ENCODE measurements at places on chromosomes 16 and 17.

DNA sequence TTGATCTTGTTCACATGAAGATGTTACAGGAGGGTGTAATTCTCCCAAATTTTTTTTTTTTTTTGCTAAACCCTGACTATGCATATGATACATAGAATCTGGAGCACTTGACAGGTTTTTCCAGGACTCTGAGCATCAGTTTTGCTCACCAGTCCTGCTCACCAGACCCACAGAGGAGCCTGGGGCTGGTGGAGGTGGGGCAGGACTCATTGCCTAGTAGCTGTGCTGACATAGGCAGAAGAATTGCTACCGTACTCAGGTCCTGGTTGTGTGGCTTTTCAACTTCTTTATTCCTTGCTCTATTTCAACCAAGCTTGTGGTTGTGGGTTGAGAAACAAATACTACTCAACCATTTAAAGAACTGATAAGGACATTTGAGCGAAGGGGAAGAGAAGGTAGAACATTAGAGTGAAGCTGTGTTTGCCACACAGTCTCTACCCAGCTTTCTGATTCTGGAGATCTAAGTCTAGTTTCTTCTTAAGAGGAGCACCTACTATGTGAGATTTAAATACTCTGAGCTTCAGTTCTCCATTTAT lies 212.4 kb downstream of the UTP18 start:
- DNase-seq, result no peak

DNA sequence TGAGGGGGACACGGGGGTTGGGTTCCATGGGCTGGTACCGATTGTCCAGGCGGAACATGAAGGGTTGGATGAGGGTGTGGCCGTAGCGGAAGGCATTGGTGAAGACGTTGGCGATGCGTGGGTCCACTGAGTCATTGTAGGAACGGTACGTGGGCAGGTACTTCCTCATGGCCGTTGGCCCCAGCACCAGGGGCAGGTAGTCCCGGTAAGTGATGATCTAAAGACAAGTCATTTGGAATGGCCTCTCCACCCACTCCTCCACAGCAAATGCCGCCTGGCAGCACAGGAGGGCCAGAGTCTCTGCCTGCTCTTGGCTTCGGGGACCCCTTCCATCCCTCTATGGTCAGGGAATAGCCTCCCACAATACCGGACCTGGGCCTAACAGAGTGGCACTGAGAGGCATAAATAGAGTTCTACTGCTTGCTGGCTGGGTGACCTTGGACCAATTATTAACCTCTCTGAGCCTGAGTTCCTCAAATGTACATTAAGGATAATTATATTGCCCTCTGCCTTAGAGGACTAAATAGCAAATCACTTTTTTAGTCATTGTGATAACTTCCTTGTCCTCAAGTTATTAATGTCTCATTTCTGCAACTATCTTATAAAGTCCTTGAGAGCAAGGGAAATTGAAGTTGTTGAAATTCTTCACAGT lies 7.2 kb downstream of the MPO start:
- no peak for DNase-seq

- no peak for DNase-seq
Observed at GRCh38 chr17:45755050-45755449, 29.1 kb upstream of the CRHR1 start.

DNA sequence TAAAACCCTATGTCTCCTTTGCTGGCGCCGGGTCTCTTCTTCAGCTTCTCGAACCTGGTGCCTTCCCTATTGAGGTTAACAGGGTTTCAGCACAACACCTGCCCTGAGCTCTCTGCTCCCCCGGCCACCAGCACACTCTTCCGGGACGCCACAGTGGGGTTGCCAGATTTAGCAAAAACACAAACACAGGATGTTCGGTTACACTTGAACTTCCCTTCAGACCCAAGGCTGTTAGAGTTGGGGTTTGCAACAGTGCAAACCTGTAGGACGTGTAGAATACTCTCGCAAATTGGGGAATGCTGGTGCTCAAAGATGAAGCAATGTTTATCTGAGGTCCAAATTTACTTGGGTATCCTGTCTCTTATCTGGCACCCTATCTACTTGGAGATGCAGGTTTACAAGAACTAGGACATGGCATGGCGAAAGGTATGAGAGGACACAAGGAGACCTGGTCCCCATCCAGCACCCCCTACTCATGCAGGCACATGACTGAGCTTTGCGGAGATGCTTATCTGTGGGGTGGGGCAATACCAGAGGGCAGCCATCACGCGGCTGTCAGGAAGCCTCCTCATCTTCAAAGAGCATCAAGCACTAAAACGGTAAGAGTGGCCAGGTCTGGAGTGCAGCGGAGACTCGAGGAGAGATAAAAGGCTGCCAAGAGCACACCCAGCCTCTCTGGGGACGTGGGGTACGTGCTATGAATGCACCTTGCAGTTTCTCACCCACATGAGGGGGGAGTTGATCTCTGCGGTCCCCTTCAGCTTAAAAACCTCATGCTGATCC lies 52.8 kb downstream of the SDK2 start:
- DNase-seq, result no peak

DNA sequence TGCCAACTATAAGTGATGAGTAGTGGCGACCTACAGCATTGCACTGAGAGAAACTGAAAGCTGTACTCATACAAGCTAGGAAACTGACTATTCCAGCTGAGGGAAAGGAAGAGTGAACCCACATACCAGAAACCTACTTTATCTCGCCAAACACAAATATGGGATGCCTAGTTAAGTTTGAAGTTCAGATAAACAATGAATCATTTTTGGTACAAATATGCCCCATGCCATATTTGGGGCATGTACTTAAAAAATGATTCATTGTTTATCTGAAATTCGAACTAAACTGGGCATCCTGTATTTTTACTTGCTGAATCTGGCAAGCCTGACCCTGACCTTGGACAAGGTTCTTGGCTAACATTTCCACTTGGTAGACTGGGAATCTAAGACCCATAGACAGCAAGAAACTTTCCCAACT lies 527.8 kb upstream of the PSMD7 start:
- DNase-seq, result peak; percentile 6

DNA sequence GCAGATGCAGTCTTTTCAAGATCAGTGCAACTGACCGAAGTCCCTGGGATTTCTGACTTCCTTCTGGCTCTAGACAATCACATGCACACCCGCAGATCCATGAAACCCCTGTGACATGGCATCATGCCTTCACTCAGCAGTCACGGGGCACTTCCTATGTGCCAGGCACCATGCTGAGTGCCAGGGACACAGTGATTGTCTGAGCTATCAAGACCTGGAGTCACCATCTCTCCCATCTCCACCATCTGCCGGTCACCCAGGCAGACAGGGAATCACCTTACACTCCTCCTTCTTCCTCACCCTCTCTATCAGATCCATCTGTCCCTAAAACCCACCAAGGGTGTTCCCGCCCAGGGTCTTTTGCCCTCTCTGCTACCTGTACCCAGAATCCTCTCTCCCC lies 5.3 kb downstream of the BEAN1 start:
- DNase-seq, result no peak

DNA sequence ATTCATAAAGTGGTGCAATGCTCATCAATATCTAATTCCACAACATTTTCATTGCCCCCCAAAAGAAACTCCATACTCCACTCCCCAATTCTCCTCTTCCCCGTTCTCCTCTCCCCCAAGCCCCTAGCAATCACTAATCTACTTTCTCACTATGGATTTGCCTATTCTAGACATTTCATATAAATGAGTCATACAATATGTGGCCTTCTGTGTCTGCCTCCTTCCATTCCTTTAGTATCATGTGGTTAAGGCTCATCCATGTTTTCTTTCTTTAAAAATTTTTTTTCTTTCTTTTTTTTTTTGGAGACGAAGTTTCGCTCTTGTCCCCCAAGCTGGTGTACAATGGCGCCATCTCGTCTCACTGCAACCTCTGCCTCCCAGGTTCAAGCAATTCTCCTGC lies 56.3 kb upstream of the HAS3 start:
- DNase-seq, result no peak

GRCh38 chr17:83086907-83087787 lies 7.7 kb downstream of the METRNL start:
- no peak for DNase-seq

GRCh38 chr16:73878611-73879010 lies 418.0 kb upstream of the PSMD7 start:
- DNase-seq, result peak; percentile 60

- DNase-seq, result no peak
Observed at GRCh38 chr16:84740596-84741116, 40.9 kb downstream of the USP10 start.

DNA sequence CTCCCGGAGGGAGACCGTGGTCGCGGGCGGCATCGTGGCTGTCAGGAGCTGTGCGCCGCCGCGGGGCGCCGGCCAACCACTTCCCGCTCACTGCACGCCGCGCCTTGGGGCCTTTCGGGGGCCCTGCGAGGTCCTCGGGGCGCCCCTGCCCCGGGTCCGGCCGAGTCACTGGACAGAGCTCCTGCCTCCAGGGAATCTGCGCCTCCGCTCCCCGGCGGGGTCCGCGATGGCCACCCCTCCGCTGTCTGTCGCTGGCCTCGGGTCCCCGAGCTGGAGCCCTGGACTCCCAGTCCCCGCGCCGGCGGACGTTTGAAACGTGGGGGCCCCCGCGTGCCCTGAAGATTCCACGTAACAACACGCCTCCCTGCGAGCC lies at the start of gene QRICH2:
QRICH2 (minus strand) TSS at position 311 of the 373 bp plus-strand sequence; CDS start at position 33, 278 bp downstream.
- DNase-seq, result no peak

GRCh38 chr16:797686-798085 lies 2.8 kb downstream of the GNG13 start:
- DNase-seq, result no peak

- no peak for DNase-seq
Observed at GRCh38 chr16:89519881-89520280, 11.7 kb downstream of the SPG7 start.

DNA sequence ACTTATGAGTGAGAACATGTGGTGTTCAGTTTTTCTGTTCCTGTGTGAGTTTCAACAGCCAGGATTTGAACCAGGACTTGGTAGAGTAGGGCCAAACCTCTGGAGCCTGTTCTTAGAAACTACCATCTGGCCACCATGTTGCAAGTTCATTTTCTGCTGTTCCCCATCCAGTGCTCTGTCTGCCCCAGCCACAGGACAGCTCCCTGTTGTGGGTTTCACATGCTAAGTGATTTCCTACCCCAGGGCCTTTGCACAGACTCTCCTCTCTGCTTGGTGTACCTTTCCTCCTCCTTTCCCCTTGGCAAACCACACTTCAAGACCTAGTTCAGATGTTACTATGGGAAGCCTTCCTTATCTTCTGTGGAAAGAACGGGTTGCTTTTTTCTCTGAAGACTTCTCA lies 79.5 kb downstream of the HS3ST4 start:
- DNase-seq, result no peak

- no peak for DNase-seq
Observed at GRCh38 chr17:55480631-55481315, 30.5 kb downstream of the SMIM36 start.

DNA sequence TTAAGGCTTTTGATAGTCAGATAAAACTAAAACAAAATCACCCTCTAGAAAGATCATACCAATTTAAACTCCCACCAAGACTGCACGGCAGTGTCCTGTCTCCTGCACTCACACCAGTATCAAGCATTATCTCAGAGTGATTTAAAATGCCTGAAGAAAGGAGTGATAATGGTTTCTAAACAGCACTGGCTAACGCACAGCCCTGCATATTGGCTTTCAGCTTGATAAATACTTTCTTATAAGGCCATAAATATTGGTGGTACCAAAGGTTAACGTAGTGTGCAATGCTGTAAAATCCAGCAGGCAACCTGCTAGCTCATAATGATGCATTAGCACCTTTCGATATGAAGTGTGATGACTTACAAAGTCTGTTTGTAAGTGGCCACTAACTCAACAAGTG lies 214.3 kb downstream of the RBFOX1 start:
- no peak for DNase-seq

DNA sequence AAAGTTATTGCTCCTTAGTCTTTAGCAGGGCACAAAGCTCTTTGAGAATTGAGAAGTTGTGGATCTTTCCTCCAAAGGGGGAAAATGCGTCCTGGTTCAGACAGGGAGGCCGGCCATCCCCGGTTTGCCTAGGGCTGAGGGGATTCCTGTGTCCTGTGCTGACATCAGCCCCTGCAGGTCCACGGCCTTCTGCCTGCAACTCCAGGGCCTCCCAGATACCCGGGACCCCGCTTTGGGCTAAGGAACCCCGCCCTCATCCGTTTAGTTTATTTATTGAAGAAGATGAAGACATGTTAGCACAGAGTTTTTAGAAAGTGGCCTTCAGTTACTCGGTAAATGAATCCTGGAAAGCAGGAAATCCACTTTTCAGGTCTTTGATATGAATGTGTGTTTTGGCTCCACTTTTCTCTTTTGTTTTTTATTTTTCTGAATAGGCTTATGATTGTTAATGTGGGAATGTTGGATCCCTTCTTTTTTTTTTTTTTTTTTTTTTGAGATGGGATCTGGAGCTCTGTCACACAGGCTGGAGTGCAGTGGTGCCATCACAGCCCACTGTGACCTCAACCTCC lies 65.6 kb downstream of the CRISPLD2 start:
- no peak for DNase-seq

DNA sequence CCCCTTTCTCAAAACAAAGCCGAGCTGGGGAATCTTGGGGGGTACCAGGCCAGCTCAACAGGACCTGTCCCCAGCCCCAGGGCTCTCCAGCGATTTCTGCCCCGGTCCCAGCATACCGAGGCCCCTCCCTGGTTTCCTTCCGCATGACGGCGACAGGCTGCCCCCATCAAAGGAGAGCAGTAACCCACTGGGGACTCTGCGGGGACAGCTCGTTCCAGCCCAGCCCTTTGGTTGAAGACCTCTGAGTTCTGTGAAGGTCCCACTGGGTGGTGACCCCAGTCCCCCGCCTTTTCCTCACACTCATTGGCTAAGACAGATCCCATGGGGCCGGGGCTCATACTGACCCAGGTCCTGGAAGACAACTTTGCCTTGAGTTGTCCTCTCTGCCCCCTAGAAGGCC lies 4.1 kb downstream of the SMTNL2 start:
- DNase-seq, result no peak

DNA sequence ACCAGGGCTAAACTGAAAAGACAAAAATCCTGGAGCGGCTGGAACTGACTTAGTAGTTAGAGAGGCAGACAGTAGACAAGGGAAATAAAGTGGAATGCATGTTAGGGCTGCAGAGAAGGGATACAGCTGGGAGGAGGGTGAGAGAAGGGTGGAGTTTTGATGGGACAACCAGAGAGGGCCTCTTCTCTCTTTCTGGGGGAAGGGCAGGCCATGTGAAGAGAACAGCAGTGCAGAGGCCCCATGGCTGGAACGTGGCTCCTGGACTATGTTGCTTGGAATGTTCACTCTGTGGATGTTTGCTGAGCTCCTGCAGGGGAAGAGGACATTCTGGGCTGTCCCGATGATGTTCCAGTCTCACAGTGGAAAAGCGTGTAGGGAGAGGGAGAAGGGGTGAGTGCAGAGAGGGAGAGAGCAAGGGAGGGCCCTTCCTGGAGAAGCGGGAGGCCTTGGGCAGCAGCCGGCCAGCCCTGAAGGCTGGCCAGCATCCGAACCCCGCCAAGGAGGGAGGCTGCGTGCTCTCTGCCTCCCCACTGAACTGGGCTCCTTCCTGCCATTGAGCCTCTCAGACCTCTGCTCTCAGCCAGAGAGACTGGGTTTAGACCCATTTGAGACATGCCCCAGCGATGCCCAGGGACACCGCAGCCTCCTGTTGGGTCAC lies 33.1 kb upstream of the GSE1 start:
- no peak for DNase-seq

Measured in NCI-H446 treated with DMSO at 0.1 percent for 48 hours (cell line).